ENCODE measurements at places on chromosomes 5 and 9.

DNA sequence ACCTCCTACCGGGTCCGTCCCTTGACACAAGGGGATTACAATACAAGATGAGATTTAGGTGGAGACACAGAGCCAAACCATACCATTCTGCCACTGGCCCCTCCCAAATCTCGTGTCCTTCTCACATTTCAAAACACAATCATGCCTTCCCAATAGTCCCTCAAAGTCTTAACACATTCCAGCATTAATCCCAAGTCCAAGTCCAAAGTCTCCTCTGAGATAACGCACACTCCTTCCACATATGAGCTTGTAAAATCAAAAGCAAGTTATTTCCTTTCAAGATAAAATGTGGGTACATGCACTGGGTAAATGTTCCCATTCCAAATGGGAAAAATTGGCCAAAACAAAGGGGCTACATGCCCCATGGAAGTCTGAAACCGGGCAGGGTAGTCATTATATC is 463.9 kb upstream of the CDH9 start:
- no peak for DNase-seq

GRCh38 chr5:113024076-113024697 is 47.6 kb downstream of the DCP2 start:
- no peak for DNase-seq

- no peak for DNase-seq
Measured at GRCh38 chr5:1131191-1131621, 19.3 kb upstream of the SLC12A7 start.

DNA sequence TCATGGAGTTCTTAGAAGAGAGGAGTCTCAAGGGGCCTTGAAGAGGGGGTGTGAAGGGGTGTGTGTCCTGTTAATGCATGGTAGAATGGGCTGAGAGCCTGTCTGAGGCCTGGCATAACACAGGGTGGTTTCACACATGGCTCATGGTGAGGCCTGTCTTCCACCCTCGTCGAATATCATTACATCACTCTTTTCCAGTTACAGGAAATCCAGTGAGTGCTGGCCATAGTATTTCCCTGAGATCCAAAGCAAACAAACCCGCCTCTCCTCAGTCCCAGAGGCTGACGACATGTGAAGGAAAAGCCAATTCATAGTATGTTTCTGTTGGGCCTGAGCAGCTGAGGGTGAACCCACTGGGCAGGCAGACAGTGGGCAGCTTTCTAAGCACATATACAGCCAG is 159.4 kb upstream of the NR3C1 start:
- no peak for DNase-seq

- DNase-seq = no peak
Measured at GRCh38 chr9:3848445-3849114, 322.8 kb upstream of the RFX3 start.

All from bone marrow (tissue), 2 donors.